ENCODE measurements at places on chromosomes 4 and X. TPM values are rescaled to one million over a fixed set of nuclear protein-coding genes. Genes with fewer than 3 reads are reported as not detected.

- no peak for DNase-seq
These were observed 50.6 kb downstream of the SLIT2 start for GRCh38 chr4:20302336-20302735.

GRCh38 chrX:50161127-50161526 lies 39.7 kb downstream of the AKAP4 start:
- DNase-seq: no peak

GRCh38 chr4:163757219-163757618 lies 262.7 kb downstream of the TMA16 start:
- no peak for DNase-seq

GRCh38 chrX:38225093-38225492 lies 4.4 kb upstream of the SRPX start:
- DNase-seq: no peak

GRCh38 chr4:76714226-76714625 lies 183.7 kb downstream of the SOWAHB start:
- DNase-seq: no peak

GRCh38 chr4:81485310-81485980 lies 13.7 kb upstream of the RASGEF1B start:
- DNase-seq: no peak

GRCh38 chr4:182866746-182867145 lies 50.4 kb downstream of the DCTD start:
- DNase-seq: no peak

GRCh38 chr4:168919706-168920324 lies 90.2 kb downstream of the CBR4 start:
- DNase-seq: no peak

DNA sequence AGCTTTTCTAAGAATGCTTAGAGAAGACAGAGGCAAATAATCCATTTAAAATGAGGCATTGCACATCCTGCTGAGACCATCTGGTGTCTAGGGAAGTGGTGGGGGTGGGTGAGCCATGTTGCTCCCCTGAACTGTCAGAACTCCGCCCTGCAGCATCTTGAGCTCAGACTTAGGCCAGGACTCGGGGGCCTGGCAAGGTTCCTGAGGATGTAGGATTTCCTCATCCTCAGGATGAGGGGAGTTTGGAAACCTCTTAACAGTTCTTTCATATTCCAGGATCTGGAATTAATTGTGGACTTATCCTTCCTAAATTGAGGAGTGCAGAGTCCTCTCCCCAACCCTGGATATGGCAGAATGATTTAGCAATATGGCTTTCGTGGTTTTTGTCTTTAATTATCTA lies 6.6 kb downstream of the TLL1 start:
- no peak for DNase-seq

DNA sequence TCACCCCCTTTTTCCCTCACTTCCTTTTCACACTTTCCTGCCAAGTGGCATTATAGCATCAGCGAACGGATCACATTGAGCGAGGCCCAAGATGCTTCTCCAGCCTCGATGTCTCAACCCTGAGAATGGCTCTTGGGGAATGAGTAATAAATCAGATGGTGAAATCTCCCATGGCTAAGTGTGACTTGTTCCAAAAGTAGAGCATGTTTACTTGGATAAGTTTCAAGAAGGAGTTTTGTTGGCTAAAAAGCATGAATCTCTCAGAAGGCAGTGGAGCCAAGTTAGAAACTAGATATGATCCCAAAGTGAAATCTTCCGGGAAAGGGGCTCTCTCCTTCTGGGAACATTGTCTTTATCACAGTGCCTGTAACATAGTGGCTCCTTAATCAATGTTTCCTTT lies 316.3 kb downstream of the CAMK2D start:
- DNase-seq: no peak

DNA sequence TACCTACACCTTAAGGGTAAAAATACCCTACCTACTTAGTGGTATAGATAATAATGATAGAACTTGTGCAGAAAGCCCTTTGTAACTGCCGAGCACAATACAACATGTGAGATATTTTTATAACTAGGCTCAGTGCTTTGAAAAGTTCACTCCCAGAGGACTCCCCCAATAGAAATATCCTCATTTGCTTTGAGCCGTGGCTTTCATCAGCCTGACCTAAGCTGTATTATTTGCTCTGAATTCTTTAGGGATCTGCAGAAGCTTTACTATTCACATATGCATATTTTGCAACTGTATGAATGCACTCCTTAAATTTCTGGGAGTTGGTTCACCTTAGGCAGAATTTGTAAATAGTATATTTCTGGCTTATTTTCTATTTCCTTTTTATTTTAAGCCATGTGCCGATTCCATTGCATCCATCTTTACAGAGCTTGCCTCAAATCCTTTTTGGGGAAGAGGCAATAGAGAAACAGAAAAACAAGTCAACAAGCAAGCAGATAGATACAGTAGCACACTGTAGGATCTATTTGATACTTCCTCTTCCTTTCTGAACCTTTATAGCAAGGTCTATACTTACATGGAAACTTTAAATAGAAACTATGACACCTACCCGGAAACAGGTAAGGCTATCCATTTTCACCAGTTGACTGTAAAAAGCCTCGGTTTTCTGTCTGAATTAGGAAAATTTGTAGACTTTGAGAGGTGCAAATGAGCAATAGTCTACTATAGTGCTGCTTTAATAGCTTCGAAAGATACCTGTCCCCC lies 242.5 kb upstream of the VCX3A start:
- no peak for DNase-seq

DNA sequence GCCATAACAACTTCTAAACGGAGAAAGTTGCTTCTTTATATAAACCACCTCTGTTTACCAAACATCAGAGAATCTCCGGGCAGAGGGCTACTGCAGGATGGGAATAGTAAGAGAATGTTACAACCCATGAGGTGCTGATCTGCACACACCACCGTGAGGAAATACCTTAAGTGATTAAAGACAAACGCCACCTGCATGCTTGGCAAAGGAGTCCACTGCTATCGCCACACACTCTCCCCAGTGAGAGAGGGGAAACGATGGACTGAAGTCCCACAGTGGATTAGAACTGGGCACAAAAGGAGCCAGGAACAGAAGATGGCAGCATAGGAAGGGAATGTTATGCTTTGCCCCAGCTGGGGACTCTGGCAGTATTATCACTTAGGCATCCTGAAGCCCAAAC lies 15.6 kb downstream of the MAML3 start:
- DNase-seq: no peak

DNA sequence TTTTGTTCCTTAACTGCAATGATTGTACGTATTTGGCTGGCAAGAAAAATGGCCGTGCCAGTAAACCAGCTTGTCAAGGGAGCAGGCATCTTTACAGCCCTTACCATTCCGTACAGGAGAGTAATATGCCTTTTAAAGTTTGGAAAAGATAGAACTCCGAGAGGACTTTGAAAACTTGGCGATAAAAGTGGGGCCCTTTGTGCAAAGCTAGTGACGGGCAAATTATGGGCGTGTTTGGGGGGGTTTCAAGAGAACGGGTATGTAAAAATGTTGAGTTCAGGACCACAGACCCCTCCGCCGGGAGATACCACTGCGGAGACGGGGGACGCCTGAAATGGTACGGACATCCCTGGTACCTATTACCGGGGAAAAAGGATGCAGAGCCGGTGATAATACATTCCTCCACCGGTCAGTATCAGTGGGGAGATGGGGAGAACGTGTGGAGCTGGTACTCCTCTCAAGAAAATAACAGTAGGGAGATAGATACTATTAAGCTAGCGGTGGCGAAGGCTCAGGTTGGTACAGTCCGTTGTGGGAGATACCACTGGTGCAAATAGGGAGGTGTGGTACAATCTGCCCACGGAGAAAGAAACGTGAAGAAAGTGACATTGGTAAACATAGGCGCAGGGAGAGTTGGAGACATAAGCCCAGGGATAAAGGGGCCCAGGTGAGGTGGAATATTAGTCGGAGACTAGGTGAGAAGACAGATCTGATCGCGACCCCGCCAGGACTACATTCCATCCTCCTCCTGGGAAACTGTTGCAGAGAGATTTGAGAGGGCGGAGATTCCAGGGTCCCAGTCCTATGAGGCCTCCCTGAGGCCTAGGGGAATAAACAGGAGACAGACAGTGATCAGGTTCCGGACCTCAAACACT lies 14.5 kb downstream of the SPACA5 start:
- peak; percentile 78 for DNase-seq

GRCh38 chrX:118181030-118181429 lies 64.4 kb upstream of the KLHL13 start:
- DNase-seq: no peak

- no peak for DNase-seq
These were observed 402.8 kb upstream of the NWD2 start for GRCh38 chr4:36841583-36842326.

- DNase-seq: no peak
These were observed 54.4 kb downstream of the KDM6A start for GRCh38 chrX:44927398-44927797.

DNA sequence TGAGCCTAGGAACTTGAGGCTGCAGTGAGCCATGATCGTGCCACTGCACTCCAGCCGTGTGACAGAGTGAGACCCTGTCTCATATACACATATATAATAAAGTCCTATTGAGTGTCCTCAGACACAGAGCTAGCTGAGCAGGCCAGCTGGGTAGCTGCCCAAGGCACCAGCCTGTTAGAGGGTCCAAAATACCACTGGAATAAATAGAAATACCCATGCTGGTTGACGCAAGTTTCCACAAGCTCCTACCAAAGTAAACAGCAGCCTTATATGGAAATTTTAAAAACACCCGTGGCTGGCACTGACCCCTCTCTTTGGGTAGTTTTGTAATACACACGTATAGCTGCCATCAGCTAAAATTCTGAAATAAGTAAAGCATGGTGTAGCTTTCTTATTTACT lies 348.6 kb downstream of the BCOR start:
- DNase-seq: no peak

DNA sequence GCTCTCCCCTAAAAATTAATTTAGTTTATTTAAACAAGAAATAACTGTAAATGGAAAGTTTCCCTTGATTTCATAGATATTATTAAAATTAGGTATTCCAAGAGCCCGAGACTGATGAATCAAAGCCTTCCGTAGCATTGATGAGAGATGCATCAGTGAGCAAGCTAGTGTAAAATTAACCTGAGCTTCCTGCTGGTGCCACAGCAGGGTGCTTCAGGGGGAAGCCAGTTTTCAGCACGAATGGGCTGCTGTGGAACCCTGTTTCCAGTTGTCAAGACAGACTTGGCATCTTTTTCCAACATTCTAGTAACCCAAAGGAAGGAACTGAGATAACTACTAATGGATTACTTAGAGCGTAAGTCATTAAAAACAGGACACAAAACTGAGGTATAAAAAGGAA lies 221.7 kb downstream of the RBMX2 start:
- DNase-seq: no peak

- no peak for DNase-seq
These were observed 1.7 kb downstream of the CTBP1 start for GRCh38 chr4:1246901-1247863.

GRCh38 chr4:52126966-52127365 lies 75.9 kb downstream of the SPATA18 start:
- no peak for DNase-seq

DNA sequence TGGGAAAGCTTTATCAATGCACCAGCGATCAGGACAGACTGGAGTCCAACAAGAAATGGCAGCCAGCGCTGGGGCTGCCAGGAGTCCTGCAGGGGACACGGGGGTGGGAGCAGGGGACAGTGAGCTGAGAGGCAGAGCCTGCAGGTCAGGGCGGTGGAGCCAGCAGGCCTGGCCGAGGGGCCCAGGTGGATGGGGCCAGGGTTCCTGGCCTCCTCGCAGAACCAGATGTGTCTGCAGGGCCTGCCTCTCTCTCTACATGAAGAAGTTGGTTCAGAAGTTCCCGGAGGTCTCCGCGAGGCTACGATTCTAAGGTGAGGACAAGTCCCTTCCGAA lies 63.6 kb downstream of the CPZ start:
- no peak for DNase-seq

DNA sequence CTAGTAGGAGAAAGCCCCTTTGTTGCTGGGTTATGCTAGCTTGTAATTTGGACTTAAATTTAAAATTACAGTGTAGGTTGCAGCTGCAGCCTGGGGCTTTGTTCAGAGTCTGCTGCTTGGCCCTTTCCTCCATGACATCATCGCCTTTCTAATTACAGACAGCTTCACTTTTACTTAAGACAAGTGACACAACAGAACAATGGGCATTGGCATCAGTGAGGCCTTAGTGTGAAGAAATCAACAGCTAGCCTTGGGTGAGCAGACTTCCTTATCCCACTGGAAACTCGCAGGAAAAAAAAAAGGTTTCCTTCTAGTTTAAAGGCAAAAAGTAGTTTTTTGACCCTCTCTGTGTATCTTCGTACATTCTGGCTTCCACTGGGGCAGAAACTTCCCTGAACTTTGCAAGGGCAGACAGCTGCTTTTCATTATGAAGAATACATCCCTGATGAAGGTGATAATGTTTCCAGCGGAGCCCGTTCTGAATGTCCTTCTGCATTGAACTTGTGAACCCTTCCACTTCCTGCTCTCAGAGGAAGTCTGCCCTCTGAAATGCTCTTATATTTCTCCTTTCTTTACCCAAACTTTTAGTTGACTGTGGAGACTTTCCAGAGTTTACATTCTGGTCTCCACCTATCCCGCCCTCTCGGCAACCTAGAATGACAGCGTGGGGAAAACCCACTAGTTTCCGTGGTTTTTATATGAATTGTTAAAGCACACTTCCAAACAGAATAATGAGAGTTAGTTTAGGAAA lies 123.2 kb upstream of the FAM9C start:
- no peak for DNase-seq

DNA sequence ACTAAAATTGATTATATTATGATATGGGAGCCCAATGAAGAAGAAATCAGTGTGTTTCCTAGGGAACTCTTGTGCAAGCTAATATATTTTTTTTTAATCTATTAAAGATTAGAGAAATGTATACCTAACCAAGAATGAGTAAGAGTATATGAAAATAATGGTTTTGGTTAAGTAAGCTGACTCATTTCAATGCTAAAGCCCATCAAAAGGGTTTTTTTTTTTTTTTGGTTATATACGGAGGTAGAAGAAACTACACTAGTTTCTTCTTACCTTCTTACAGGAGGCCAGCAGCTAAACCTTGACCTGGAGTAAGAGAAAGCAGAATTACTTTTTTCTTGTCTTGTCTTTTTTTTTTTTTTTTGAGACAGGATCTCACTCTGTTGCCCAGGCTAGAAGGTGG lies 27.5 kb downstream of the RUFY3 start:
- no peak for DNase-seq

DNA sequence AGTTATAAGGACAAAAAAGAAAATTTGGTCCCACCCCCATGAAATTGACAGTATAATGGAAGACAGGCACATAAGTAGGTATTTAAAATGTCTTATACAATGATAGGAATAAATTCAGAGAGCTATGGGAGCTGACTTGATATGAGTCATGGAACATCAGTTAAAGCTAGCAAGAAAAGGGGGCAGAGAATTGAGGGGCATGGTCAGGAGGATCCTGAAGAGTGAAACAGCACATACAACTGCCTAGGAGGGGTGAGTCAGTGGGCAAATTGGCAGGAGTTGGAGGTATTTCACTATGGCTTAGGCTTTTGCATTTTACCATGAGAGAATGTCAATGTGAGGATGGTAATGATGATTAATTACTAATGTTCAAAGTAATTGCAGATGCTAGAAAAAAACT lies 95.4 kb upstream of the BANK1 start:
- DNase-seq: no peak

GRCh38 chr4:40211224-40212185 lies 14.7 kb downstream of the RHOH start:
- no peak for DNase-seq

- no peak for DNase-seq
These were observed 20.5 kb downstream of the PSMD10 start for GRCh38 chrX:108070891-108071290.

GAGE12J gene
- not detected for total RNA-seq

BEX1 gene
- 2.3 TPM for total RNA-seq

ITGB1BP2 gene
- 1.4 TPM for total RNA-seq

MTTP gene
- 0.42 TPM for total RNA-seq

AMTN gene
- total RNA-seq: 0.57 TPM

MAGEC1 gene
- not detected for total RNA-seq

DAPP1 gene
- 24.4 TPM for total RNA-seq

All from thymus (tissue), 14 donors.